Endodermal cell (in vitro differentiated cells): ENCODE measurements at places on chromosomes 11 and 22. TPM values are rescaled to one million over a fixed set of nuclear protein-coding genes. Genes with fewer than 3 reads are reported as not detected.

PTPRCAP gene
- 1.2 and 2.1 TPM in 2 replicates for total RNA-seq

- no peaks in the 10 kb centered on the region for H3K36me3 ChIP-seq
- no peaks in the 10 kb centered on the region for H3K4me1 ChIP-seq
- no peak overlapping the region for H3K27ac ChIP-seq
- H3K27me3 ChIP-seq: no peaks in the 10 kb centered on the region
Observed at GRCh38 chr22:19868773-19869471, 14.2 kb upstream of the GNB1L start.

DNA sequence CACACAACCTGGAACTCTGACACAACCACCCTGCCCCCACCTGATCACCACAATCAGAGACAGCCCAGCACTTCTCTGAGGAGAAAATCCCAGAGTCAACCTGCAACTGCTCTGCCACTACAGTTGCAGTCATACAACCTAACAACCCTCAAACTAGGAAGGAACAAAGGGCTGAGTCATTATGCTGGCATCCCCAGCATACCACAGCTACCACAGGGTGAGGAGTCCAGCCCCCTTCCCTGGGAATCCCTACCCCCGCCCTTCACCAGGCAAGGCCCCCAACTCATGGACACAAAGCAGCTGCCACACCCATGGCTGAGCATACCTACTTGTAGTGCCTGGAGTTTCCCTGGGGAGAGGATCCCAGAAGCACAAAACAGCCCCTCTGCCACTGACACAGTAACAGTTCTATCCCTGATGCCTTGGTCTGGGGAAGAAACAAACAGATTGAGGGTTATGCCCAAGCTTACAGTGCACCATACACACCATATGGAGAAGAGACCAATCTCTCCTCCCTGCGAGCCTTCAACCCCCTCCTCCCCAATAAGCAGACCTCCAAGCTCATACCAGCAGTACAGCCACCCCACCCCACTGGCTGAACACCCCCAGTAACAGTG lies 68.5 kb upstream of the C11orf58 start:
- peaks cover 5% of the 10 kb centered on the region for H3K4me1 ChIP-seq
- no peak overlapping the region for H3K27ac ChIP-seq
- H3K27me3 ChIP-seq: no peaks in the 10 kb centered on the region
- peak; percentile 87 for DNase-seq

- DNase-seq: peak; percentile 94
- H3K4me1 ChIP-seq: no peaks in the 10 kb centered on the region
- H3K27me3 ChIP-seq: no peaks in the 10 kb centered on the region
Observed at GRCh38 chr11:68780829-68781228, 29.5 kb upstream of the TESMIN start.

- DNase-seq: peak; percentile 91
- no peaks in the 10 kb centered on the region for H3K36me3 ChIP-seq
- H3K4me3 ChIP-seq: peak overlapping the region; percentile 85
- peak overlapping the region; percentile 88 for H3K27ac ChIP-seq
Observed at GRCh38 chr22:29306835-29307595, 565 bp downstream of the GAS2L1 start.

DUSP18 gene
- total RNA-seq: 7.4 and 7.6 TPM in 2 replicates

DNA sequence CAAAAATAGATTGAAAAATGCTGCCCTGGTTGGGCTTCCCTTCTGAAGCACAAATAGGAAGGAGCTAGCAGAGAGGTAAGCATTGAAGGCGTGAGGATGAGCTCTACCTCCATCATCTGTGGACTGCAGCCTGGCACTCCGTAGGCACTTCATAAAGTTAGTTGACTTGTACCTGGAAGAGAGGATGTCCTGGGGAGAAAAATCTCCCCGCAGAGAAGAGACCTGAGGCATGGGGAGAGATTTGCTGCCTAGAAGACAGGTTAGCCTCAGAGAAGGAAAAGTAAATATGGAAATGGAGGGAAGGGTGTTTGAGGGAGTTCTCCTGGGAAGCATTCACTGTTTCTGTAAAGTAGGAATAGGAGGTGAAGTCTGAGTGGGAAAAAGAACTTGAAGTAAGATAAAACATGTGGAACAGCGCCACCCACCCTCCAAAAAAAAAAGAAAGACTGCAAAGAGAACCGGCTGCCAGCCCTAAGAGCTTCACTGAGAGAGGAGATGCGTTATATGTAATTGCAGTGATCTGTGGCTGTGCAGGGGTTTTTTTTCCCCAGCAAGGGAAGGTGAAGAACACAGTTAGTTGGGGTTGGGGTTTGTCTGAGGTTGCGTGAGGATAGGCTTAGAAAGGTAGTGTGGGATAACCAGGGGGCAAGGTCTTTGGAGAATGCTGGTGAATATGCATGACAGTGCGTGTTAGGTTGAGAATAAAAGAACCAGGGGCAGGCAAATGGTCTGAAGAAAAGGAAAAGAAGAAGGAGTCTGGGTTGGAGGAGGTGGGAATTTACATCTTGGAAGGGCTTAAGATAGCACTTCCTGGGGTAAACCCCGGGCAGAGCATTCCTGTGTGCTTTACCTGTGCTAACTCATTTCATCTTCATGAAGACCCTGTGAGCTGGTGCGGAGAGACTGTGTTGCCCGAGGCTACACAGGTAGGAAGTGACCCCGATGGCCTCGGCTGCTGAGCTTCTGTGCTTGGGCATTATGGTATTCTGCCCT lies 16.0 kb downstream of the TNRC6B start:
- peak; percentile 81 for DNase-seq
- H3K27me3 ChIP-seq: no peaks in the 10 kb centered on the region
- H3K4me3 ChIP-seq: peak overlapping the region; percentile 68

FREY1 gene
- 1.1 TPM in 2 of 3 replicates, not detected in the other for total RNA-seq

GRCh38 chr11:8693555-8693954 lies 11.0 kb downstream of the RPL27A start:
- H3K4me3 ChIP-seq: no peak overlapping the region
- no peak overlapping the region for H3K27ac ChIP-seq
- H3K36me3 ChIP-seq: peaks cover 92% of the 10 kb centered on the region
- peak; percentile 58 for DNase-seq
- H3K27me3 ChIP-seq: no peaks in the 10 kb centered on the region
- peaks cover 3% of the 10 kb centered on the region for H3K4me1 ChIP-seq

DNA sequence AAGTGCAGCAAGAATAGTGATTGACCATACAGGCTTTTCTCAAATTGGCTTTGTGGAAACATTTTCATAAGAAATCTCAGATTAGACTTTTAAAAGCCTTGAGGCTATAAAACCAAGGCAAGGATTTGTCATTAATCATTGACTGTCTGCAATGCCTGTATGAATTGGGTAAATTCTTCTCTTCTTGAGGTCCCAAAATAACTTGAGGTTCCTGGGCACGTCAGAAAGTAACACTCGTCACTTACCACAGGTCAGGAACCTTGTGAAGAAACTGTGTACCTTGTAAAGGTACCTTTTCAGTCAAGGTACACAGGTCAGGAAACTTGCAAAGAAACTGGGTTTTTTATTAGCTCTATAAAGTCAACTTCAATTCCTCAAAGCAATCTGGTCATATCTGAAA lies 43.3 kb upstream of the SORL1 start:
- DNase-seq: no peak
- H3K27ac ChIP-seq: no peak overlapping the region
- H3K27me3 ChIP-seq: no peaks in the 10 kb centered on the region
- H3K4me1 ChIP-seq: no peaks in the 10 kb centered on the region

UPK3A gene
- total RNA-seq: 0.70 TPM in 1 of 2 replicates, not detected in the other

DNA sequence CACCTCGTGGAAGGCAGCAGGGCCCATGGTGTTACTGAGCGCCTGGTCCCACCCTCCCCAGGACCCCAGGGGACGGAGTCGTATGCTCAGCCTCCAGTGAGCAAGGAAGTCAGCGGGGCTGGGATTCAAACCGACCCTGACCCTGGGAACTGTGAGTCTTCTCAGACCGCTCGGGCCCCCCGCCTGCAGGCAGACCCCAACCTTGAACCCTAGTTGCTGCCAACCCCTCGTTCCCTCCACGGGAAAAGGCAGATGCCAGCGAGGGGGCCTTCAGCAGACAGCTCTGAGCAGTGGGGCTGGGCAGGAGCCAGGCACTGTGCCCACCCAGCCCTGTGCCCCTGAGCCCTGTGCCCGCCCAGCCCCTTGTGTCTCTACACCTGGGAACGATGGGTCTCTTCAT lies 6.4 kb downstream of the SLC16A8 start:
- peaks cover 23% of the 10 kb centered on the region for H3K27me3 ChIP-seq
- peaks cover 10% of the 10 kb centered on the region for H3K36me3 ChIP-seq
- H3K4me3 ChIP-seq: no peak overlapping the region
- no peaks in the 10 kb centered on the region for H3K4me1 ChIP-seq
- DNase-seq: no peak

ZNF280B gene
- 10.6 and 10.9 TPM in 2 replicates for total RNA-seq

- no peak overlapping the region for H3K4me3 ChIP-seq
- H3K4me1 ChIP-seq: no peaks in the 10 kb centered on the region
- no peaks in the 10 kb centered on the region for H3K27me3 ChIP-seq
Observed at GRCh38 chr22:23485490-23485889, 94.6 kb downstream of the IGLL1 start.

GRCh38 chr11:76738618-76739240 lies 44.4 kb upstream of the TSKU start:
- no peaks in the 10 kb centered on the region for H3K36me3 ChIP-seq
- DNase-seq: no peak
- no peaks in the 10 kb centered on the region for H3K27me3 ChIP-seq
- no peak overlapping the region for H3K4me3 ChIP-seq
- peaks cover 37% of the 10 kb centered on the region for H3K4me1 ChIP-seq

GRCh38 chr22:27850000-27850521 lies 48.5 kb upstream of the MN1 start:
- peak overlapping the region; percentile 50 for H3K27ac ChIP-seq
- peaks cover 57% of the 10 kb centered on the region for H3K36me3 ChIP-seq
- H3K4me3 ChIP-seq: no peak overlapping the region

- peaks cover 11% of the 10 kb centered on the region for H3K36me3 ChIP-seq
- no peaks in the 10 kb centered on the region for H3K27me3 ChIP-seq
- H3K27ac ChIP-seq: no peak overlapping the region
- no peaks in the 10 kb centered on the region for H3K4me1 ChIP-seq
Observed at GRCh38 chr22:17648569-17648968, 10.0 kb downstream of the BCL2L13 start.

CARD18 gene
- total RNA-seq: not detected in 3 replicates

PRAME gene
- 0.35 to 0.44 TPM in 2 of 3 replicates, not detected in the other for total RNA-seq

GRCh38 chr22:50600967-50601668 lies 525 bp downstream of the MAPK8IP2 start:
- peaks cover 91% of the 10 kb centered on the region for H3K27me3 ChIP-seq
- peak; percentile 55 for DNase-seq
- no peaks in the 10 kb centered on the region for H3K36me3 ChIP-seq
- H3K27ac ChIP-seq: peak overlapping the region; percentile 32
- H3K4me1 ChIP-seq: no peaks in the 10 kb centered on the region

LGALS1 gene
- total RNA-seq: 10.4 and 12.1 TPM in 2 replicates

GRCh38 chr11:2652333-2653197 lies 47.2 kb downstream of the KCNQ1OT1 start:
- H3K4me1 ChIP-seq: no peaks in the 10 kb centered on the region
- no peaks in the 10 kb centered on the region for H3K27me3 ChIP-seq
- DNase-seq: no peak
- no peaks in the 10 kb centered on the region for H3K36me3 ChIP-seq
- H3K27ac ChIP-seq: no peak overlapping the region

CDKN1C gene
- total RNA-seq: 58.5 and 60.9 TPM in 2 replicates

DNA sequence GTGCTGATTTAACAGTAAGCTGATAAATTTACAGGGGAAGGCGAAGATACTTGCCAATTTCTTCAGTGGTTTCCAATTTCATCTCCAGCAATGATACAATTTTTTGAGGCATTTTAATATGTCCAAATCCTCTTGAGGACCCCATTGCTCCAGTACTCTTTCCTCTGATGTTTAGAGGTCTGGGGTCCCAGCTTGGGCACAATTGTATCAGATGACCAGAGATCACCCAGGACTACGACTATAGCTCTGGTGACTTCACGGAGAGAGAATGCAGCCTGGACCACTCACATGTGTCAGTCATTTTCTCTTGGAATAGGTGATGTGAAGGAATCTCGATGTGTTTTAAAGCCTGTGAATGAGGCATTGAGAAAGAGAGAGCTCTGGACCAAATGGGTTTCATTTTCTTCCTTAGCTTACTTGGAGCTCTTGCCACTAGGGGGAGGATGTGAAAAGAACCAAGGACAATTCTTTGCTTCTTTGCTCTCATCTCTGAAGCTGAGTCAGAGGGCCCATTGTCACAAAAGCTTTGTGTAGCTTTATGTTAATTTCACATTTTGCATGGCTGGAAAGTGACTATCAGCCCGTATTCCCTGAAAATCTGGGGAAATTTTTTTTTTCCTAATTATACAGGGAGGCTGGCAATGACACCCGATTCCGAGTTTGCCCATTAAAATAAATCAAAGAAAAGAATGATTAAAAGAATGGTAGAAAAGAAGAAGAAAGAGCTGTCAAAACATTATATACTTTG lies 6.7 kb upstream of the CCDC90B start:
- DNase-seq: peak; percentile 72
- H3K36me3 ChIP-seq: no peaks in the 10 kb centered on the region
- no peak overlapping the region for H3K4me3 ChIP-seq
- H3K27me3 ChIP-seq: peaks cover 9% of the 10 kb centered on the region
- H3K4me1 ChIP-seq: peaks cover 5% of the 10 kb centered on the region
- H3K27ac ChIP-seq: no peak overlapping the region

DNA sequence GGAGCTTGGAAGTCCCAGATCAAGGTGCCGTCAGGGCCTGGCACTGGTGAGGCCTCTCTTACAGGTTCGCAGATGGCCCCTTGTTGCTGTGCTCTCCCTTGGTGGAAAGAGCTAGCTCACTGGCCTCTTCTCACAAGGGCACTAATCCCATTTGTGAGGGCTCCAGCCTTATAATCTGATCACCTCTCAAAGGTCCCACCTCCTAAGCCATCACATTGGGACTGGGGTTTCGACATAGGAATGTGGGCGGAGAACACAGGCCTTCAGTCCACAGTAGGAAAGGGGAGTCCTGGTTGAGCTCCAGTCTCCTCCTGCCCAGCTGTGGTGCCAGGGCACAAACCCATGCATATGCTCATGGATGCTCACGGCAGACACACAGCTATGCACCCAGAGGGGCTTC lies 14.0 kb upstream of the LRRC32 start:
- peaks cover 28% of the 10 kb centered on the region for H3K27me3 ChIP-seq

DNA sequence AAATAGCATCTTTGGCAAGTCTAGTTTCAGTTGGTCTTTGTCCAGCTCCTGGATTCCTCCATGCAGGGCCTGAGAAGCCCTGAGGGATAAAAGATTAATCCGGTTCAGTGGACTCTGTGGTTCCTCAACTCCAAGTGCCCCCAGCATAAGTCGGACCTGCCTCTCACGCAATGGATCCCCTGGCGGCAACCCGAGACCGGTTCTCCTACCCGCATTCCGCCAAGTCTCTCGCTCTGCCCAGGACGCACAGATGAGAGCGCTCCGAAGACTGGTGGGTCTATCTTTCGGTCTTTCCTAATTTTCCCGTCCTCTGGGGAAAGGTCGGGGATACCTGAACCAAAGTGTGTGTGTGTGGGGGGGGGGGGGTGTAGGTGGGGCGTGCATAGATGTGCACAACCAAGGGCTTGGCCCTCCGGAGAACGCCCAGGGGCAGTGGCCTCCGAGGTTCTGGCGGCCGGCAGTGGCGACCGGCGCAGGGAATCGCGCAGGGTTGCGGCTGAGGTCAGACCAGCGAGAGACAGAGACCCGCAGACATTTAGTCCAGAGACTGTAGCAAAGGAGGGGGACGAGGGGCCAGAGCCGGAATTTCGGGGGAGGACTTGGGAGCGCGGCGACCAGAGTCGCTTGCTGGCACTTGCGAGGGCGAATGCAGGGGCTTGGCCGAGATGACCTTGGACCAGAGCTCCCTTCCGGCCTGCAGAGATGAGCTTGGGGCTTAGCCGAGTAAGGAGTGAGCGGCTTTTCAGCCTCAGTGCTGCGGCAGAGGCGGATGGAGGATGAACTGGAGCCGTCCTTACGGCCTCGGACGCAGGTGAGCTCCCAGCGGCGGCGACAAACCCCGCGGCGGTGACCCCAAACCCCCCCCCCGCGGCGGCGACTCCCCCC lies 712 bp upstream of the SLC2A11 start:
- H3K4me1 ChIP-seq: peaks cover 5% of the 10 kb centered on the region
- H3K4me3 ChIP-seq: peak overlapping the region; percentile 95
- H3K36me3 ChIP-seq: no peaks in the 10 kb centered on the region
- DNase-seq: peak; percentile 87
- H3K27me3 ChIP-seq: no peaks in the 10 kb centered on the region
